ENCODE measurements at places on chromosomes 3 and 15.

DNA sequence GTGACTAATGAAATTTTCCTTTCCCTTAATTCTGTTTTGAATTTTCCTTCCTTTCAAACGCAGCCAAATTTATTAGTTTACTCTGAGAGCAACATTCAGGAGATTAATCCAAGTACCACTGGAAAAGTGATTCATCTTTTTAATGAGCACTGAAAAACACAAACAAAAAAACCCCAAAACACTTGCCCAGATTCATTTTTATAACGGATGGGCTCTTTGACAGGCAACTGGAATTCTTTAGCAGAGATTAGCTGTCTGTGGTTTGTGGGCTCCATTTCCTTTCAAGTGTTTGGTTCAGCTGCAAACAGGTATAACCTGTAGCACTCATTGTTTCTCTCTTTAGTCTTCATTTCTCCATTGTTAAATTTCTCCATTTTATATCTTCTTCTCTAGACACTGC is 3.1 kb upstream of the POLR2M start:
- peak; percentile 70 for DNase-seq

- no peak for DNase-seq
Measured at GRCh38 chr3:193830791-193831191, 237.8 kb downstream of the OPA1 start.

DNA sequence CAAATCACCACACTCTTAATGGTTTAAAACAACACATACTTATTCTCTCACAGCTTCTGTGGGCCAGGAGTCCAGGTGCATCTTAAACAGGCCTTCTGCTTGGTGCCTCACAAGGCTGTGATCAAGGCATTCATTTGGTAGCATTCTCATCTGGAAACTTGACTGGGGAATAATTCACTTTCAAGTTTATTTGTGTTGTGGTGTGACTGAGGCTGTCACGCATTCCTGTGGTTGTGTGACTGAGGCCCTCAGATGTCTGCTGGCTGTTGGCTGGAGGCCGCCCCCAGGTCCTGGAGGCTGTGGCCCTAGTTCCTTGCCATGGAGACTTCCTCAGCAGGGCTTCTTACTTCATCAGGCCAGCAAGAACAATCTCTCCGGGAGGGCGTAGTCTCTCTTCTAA is 16.9 kb upstream of the FAM3D start:
- peak; percentile 23 for DNase-seq

DNA sequence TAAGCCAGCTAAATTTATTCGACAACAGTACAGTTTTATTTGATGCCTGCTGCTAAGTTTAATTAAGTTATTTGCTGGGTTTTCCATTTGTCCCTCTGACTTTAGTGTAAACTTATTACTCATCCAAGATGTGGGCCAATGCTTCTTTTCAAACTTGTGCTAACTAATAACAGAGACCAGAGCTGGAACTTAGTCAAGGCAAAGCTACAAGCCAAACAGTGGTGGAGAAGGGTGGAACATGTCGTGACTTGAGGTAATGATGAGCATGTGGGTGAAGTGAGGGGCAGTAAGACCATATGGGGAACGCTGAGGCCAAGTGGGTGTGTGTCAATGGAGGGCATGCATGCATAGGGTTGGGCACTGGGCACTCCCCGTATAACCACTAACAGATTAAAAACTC is 63.9 kb downstream of the NMD3 start:
- DNase-seq = no peak

GRCh38 chr3:30934208-30934550 is 39.7 kb upstream of the GADL1 start:
- peak; percentile 68 for DNase-seq
